ENCODE measurements at places on chromosomes 12 and 14. TPM values are rescaled to one million over a fixed set of nuclear protein-coding genes. Genes with fewer than 3 reads are reported as not detected.

Gene BBS10
- polyA plus RNA-seq = 12.6 TPM

Gene C14orf180
- 0.22 TPM for polyA plus RNA-seq

Gene FZD10
- 1.2 TPM for polyA plus RNA-seq

GRCh38 chr14:93007225-93007997 is 84.5 kb downstream of the CHGA start:
- no peak for DNase-seq
- H3K4me1 ChIP-seq = peaks cover 56% of the 10 kb centered on the region
- no peak overlapping the region for H3K4me3 ChIP-seq
- no peaks in the 10 kb centered on the region for H3K27me3 ChIP-seq
- H3K36me3 ChIP-seq = peaks cover 33% of the 10 kb centered on the region
- peak overlapping the region; percentile 34 for H3K27ac ChIP-seq

DNA sequence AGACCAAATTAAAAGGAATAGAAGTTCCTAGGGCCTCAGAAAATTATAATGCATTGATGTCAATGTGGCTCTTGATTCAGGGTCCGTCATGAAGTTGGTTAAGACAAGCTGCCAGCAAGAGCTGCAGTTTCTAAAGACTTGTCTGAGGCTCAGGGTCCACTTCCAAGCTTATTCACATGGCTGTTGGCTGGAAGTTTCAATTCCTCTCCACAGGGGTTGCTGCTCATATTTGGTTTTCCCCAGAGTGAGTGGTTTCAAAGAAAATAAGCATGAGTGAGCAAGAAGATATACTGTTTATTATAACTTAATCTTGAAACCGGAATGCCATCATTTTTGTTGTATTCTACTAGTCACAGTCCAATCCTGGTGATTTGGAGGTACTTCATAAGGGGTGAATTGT is 1247.4 kb downstream of the LRFN5 start:
- H3K27ac ChIP-seq = no peak overlapping the region
- H3K27me3 ChIP-seq = no peaks in the 10 kb centered on the region
- no peak for DNase-seq
- H3K4me1 ChIP-seq = no peaks in the 10 kb centered on the region

Gene SMARCC2
- 70.7 TPM for polyA plus RNA-seq

DNA sequence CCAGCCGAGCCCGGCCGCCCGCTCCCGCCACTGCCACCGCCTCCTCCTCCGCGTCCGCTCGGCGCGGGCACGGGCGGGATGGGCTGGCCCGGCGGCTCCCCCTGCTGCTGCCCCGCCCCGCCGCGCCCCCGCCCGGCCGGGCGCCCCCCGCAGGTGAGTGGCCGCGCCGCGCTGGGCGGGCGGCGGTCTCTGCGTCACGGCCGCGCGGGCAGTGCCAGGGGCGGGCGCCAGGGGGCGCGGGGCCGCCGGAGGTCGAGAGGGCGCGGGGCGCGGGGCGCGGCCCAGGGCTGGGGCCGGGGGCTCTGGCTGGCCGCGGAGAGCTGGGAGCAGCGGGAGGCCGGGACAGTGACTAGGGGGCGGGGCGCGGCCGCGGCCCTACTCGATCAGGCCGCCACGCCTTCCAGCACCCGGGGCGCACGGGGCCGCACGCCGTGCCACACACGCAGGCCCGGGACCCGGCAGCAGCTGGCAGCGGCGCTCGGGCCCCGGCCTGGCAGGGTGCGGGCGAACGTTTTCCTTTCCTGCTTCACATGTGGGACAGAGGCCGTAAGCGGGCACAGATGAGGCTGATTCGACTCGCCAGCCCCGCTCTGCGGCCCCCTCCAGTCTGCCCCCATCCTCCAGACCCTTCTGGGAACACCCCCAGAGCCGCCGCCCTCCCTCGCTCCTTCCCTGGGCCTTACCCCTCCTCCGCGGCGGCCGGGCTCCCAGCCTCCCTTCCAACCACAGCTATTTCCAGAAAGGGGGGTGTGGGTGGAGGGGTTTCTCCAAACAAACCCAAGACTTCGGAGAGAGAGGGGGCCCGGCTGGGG is 2.4 kb upstream of the TNS2 start:
- peak overlapping the region; percentile 93 for H3K27ac ChIP-seq
- H3K4me3 ChIP-seq = peak overlapping the region; percentile 82
- peak; percentile 73 for DNase-seq
- peaks cover 66% of the 10 kb centered on the region for H3K4me1 ChIP-seq

Gene SMCO2
- polyA plus RNA-seq = 0.25 TPM

Gene LYZ
- polyA plus RNA-seq = 128 TPM

GRCh38 chr14:73262427-73263183 is 25.3 kb downstream of the PAPLN start:
- peaks cover 24% of the 10 kb centered on the region for H3K4me1 ChIP-seq

GRCh38 chr12:25670076-25671055 is 117.3 kb upstream of the LMNTD1 start:
- H3K4me1 ChIP-seq = no peaks in the 10 kb centered on the region
- DNase-seq = no peak
- no peak overlapping the region for H3K27ac ChIP-seq
- no peak overlapping the region for H3K4me3 ChIP-seq

GRCh38 chr12:3456809-3457208 is 34.2 kb upstream of the PRMT8 start:
- H3K27ac ChIP-seq = no peak overlapping the region
- no peak for DNase-seq
- peaks cover 18% of the 10 kb centered on the region for H3K27me3 ChIP-seq
- H3K36me3 ChIP-seq = no peaks in the 10 kb centered on the region
- H3K4me1 ChIP-seq = no peaks in the 10 kb centered on the region

DNA sequence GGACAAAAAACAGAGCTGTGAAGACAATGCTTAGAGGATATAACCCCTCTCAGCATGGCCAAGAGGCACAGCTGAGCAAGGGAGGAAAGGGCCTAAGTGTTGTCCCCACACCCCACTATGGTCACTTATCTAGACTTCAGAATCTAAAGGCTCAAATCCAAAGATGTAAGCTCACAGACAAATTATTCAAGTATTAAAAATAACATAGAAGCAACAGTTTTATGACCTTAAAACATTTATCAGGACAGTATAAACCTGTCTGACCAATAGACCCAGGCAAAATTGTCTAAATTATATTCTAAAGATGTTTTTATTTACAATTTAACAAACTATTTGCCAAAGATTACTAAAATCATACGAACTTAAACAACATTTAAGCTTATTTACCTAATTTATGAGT is 28.1 kb upstream of the PRICKLE1 start:
- H3K4me3 ChIP-seq = no peak overlapping the region
- H3K27me3 ChIP-seq = no peaks in the 10 kb centered on the region
- H3K27ac ChIP-seq = no peak overlapping the region
- H3K36me3 ChIP-seq = no peaks in the 10 kb centered on the region
- DNase-seq = no peak

DNA sequence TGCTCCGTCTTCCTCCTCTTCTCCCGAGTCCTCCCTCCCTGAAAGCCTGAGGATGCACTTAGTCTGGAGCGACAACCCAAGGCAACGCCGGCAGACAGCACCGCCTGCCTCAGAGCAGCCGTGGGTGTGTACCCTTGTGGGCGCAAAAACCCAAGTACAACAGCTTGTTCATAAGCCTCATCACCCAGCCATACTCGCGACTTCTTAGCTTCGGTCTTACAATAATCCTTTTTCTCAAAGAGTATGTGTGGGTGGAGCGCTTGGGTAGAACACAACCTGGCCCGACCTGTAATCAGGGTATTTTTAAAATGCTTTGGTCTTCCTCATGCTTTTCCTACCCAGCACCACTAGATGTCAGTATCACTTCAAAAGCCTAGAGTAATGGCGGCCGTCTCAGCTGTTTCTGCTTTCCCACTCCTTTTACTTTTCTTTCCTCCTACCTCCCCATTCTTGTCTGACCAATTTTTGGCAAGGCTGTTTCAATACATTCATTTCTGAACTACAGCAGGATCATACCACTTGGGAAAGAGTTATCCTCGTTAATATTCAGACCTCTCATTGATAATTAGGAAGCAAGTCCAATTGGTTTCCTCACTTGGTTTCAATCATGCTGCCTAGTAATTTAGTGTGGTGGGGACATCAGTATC is 198.9 kb downstream of the EPS8 start:
- no peaks in the 10 kb centered on the region for H3K4me1 ChIP-seq
- H3K27ac ChIP-seq = no peak overlapping the region
- no peaks in the 10 kb centered on the region for H3K27me3 ChIP-seq
- DNase-seq = peak; percentile 55

Gene GPHB5
- not detected for polyA plus RNA-seq

DNA sequence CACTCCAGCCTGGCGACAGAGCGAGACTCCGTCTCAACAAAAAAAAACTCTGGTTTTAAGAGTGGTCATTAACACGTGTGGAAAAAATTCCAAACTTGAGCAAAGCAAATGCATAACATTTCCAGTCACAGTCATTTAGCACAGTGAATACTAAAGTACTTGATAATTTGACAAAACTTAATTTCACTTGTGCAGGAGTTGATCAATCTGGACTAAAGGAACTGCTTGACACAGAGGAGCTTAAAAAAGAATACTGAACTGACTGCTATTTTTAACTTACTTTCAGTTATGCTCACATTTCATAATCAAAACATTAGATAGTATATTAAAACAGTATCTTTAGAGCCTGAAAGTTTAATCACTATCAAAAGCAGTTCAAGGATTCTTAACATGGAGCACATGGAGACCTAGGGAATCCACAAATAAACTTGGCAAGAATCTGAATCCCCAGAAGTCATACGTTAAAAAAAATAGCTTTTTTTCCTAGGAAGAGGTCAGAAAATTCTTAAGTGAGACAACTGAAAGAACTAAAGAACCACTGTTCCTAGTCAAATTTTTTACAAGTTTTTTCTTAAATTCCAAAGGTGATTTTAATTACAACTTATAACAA is 7.4 kb downstream of the UBE2N start:
- no peak overlapping the region for H3K27ac ChIP-seq
- H3K27me3 ChIP-seq = no peaks in the 10 kb centered on the region
- peaks cover 1% of the 10 kb centered on the region for H3K4me1 ChIP-seq
- no peak overlapping the region for H3K4me3 ChIP-seq
- DNase-seq = no peak
- H3K36me3 ChIP-seq = no peaks in the 10 kb centered on the region

Gene ANO2
- 2.7 TPM for polyA plus RNA-seq

Gene GPRC5D
- 2.4 TPM for polyA plus RNA-seq

DNA sequence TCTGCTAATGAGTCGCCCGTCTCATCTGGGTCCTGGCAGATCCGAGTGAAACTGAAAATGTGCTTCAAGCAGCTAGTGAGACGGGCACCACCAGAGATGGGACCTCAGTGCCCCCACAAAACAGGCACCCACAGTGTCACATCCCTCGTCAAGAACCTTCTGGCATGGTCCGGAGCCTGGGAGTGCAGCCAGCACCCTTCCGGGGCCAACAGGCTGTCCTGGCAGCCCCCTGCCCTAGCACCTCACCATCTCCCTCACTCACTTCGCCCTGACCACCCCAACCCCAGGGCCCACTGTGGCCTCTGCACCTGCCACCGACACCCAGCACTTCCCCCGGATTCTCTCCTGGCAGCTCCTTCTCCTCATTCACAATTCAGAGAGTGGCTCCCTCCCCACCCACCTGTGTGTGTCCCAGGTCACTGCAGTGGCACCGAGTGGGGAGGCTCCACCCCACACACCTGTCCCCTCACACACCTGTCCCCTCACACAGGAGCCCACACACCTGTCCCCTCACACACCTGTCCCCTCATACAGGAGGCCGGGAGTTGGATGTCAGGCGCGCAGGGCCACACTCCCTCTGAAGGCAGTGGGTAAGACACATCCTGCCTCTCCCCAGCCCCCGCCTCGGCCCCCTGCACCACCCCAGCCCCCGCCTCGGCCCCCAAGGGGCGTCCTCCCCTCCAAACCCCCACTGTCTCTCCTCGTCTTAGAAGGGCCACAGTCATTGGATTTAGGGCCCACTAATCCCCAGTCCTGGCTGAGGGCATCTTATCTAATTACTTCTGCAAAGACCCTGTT is 7.9 kb downstream of the GALNT9 start:
- no peak overlapping the region for H3K27ac ChIP-seq
- no peaks in the 10 kb centered on the region for H3K36me3 ChIP-seq
- no peaks in the 10 kb centered on the region for H3K4me1 ChIP-seq
- DNase-seq = no peak

Gene FAM90A1
- polyA plus RNA-seq = 0.91 TPM

DNA sequence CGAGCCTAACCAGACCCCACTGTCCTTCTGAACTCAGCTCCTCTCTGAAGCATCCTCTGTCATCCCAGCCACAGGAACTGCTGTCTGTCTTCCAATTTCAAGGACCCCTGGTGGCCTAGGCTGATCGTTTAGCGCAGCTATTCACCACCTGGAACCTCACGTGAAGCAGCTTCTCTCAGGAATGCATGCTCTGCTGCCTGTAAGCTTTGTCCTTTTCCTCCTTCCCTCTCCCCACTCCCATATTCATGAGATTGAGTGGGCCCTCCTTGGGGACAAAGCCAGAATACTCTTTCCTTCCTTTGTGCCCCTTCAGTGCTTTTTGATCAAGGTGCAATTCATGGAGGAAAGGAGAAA is 17.2 kb downstream of the DPF3 start:
- no peak overlapping the region for H3K27ac ChIP-seq
- no peak overlapping the region for H3K4me3 ChIP-seq
- no peaks in the 10 kb centered on the region for H3K27me3 ChIP-seq
- H3K4me1 ChIP-seq = no peaks in the 10 kb centered on the region

- no peaks in the 10 kb centered on the region for H3K4me1 ChIP-seq
- no peak overlapping the region for H3K27ac ChIP-seq
- no peaks in the 10 kb centered on the region for H3K27me3 ChIP-seq
These were observed 16.8 kb upstream of the LEMD3 start for GRCh38 chr12:65152596-65152995.

DNA sequence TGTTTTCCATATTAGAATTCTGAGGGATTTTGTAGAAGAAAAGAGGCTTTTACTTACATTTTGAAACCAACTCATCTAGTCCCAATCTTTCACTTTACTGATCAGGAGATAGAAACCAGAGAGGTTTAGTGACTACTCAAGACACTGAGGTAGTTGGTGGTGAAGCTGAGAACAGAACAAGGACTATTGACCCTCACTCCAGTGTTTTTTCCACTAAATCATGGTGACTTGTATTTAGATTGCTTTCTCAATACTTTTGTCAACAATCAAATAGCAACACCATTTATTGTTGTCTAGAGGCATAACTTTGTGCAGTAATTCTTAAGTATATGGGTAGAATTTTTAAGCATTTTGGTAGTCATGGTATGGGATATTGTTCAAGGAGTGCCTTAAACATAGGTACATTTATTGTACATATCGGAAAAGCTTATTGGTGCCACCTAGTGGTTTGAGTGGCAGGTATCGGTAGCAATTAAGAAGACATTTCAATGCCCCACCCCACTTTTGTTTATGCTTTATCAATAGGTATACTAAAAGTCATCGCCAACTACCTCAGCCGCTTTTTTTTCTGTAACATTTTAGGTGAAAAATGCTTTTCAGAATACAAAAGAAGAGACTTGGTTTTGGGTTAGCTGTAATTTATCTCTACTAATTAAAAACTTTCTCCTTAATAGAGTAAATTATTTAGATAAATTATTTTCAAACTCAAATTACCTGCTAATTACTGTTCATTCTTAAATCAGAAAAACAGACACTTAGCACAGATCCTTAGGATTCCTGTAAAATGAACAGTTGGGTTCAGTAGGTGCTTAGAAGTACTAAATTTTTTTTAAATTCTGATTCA is 47.3 kb upstream of the PAWR start:
- no peaks in the 10 kb centered on the region for H3K27me3 ChIP-seq
- peak; percentile 59 for DNase-seq
- H3K4me1 ChIP-seq = no peaks in the 10 kb centered on the region
- no peak overlapping the region for H3K4me3 ChIP-seq
